Activated CD8-positive, alpha-beta memory T cell treated with anti-CD3 and anti-CD28 coated beads, Interleukin-2, amount 10 ng/mL, durations not matched to agents 7 days and 5 days (primary cell): ENCODE measurements at places on chromosomes 11 and 22. TPM values are rescaled to one million over a fixed set of nuclear protein-coding genes. Genes with fewer than 3 reads are reported as not detected.

- DNase-seq = peak; percentile 75
These were observed 18.8 kb downstream of the PRPF19 start for GRCh38 chr11:60887556-60887955.

Gene CCDC73
- total RNA-seq = not detected

Gene MIAT
- total RNA-seq = 66.5 TPM

Gene TMPRSS13
- 2.0 TPM for total RNA-seq

Gene TEX54
- not detected for total RNA-seq

GRCh38 chr22:49734390-49734789 lies 93.3 kb downstream of the BRD1 start:
- no peak for DNase-seq

- DNase-seq = no peak
These were observed 91.2 kb upstream of the CD44 start for GRCh38 chr11:35047769-35048168.

- no peak for DNase-seq
These were observed 121.9 kb upstream of the HSD17B12 start for GRCh38 chr11:43558556-43559127.

DNA sequence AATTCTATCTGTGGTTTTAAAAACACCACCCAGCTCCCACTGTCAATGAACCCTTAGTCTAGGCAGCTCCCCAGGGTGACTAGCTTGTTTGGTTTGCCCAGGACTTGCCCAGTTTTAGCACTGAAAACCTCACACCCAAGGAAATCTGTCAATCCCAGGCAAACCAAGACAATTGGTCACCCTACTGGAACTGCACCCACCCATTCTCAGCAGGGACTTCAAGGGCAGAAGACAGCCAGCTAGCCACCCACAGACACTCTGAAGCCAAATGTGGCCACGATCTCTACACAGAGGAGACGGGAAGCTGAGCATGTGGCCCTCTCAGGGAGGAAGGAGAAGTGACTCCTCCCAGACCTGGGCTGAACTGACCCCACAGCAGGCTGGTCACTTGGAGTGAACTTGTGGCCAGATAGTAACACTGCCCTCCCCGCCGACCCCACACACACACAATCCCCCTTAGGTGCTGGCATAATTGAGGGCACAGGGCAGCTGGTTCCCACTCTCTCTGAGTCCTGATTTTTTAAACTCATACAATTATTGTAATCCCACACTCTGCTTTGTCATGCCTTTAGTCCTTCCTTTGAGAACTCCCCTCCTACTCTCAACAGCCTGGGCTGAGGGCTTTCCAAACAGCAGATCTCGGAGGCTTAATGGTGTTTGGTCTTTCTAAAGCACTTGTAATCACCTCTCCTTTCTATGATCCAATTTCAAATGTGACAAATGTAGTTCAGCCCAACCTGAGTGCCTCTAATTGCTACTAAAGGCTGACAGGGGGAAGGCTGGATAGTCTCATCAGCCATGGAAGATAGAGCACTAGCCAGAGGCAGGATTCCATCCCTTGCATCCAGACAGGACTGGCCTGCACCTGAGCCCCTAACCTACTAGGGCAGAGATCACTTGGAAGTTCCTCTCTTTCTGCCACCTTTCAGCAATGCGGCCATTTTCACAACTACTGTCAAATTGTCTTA lies 74.7 kb upstream of the DRD2 start:
- no peak for DNase-seq

GRCh38 chr11:34464591-34465051 lies 25.9 kb downstream of the CAT start:
- DNase-seq = no peak

GRCh38 chr22:48491451-48491941 lies 1336.2 kb downstream of the BRD1 start:
- no peak for DNase-seq

Gene SAA4
- total RNA-seq = not detected

Gene OR8G1
- not detected for total RNA-seq

DNA sequence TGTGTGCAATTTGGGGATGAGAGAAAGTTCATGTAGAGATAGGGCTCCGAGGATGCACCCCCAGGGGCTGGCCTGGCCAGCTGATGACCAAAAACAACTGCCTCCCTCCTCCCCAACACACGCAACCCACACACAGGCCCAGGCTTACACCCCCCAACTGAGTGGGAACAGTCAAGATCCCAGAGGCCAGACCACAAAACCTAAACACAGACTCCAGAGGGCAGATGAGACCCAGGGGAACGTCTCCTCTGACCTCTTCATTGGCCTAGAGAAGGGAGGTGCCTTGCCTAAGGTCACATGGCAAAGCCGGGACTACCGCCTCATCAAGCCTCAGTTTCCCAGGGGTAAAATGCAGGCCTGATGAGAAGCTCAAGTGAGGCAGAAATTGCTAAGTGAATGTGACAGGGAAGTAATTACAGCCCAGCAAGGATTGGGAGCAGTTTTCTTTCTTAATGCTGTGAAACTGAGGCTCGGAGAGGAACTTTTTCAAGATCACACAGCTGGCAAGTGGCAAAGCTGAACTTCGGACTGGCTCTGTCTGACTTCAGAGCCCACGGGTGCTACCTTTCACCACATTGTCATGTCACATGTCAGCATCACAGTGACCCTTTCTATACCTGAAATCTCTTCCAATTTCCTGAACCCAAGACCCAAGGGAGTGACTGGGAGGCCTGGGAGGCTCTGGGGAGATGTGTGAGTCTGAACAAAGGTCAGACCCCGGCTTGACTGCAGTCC lies 69.9 kb upstream of the WNT11 start:
- no peak for DNase-seq

Gene DKK3
- not detected for total RNA-seq

- DNase-seq = no peak
These were observed 62.2 kb upstream of the SOX6 start for GRCh38 chr11:16418428-16419097.

DNA sequence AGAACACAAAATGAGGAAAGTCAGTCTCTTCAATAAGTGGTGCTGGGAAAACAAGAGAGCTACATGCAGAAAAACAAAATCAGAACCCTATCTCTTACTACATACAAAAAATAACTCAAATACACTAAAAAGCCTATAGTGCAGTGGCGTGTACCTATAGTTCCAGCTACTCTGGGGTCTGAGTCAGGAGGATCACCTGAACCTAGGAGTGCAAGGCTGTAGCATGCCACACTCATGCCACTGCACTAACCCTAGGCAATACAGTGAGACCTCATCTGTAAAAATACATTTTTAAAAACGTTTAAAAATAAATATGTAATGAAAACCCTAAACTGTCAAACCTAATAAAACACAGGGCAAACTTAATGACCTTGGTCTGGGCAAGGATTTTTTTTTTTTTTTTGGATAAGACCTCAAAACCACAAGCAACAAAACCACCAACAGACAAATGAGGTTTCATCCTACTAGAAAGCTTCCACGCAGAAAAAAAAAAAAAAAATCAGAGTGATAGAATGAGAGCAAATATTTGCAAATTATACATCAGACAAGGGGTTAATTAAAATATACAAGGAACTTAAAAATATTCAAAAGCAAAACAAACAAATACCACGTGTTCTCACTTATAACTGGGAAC lies 35.2 kb downstream of the XKR3 start:
- no peak for DNase-seq

DNA sequence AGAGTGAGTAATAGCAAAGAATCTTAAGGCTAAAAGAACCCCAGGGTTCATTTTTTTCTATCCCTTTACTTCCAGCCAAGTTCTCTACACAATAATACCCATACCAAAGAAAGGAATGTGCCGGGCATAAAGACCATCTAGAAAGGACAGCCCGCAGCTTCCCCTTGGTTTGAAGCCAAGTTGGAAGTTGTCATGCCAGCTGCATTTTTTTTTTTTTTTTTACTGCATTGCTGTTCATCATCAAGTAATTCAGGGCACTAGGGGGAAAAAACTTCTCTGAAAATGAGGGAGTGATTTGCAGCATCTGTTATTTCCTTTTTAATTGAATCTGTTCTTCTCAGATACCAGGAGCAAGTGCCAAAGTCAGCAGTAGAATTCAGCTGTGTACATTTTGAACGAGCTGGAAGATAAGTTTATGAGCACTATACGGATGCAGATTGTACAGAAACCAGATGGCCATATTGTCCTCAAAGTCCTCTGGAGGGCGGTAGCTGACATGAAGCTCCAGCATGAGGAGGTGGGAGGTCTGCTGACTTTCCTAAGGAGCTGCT lies 56.4 kb downstream of the UBASH3B start:
- DNase-seq = no peak

GRCh38 chr11:72410956-72411355 lies 23.4 kb downstream of the CLPB start:
- no peak for DNase-seq

GRCh38 chr11:130416906-130417305 lies 11.5 kb downstream of the ADAMTS8 start:
- DNase-seq = no peak

DNA sequence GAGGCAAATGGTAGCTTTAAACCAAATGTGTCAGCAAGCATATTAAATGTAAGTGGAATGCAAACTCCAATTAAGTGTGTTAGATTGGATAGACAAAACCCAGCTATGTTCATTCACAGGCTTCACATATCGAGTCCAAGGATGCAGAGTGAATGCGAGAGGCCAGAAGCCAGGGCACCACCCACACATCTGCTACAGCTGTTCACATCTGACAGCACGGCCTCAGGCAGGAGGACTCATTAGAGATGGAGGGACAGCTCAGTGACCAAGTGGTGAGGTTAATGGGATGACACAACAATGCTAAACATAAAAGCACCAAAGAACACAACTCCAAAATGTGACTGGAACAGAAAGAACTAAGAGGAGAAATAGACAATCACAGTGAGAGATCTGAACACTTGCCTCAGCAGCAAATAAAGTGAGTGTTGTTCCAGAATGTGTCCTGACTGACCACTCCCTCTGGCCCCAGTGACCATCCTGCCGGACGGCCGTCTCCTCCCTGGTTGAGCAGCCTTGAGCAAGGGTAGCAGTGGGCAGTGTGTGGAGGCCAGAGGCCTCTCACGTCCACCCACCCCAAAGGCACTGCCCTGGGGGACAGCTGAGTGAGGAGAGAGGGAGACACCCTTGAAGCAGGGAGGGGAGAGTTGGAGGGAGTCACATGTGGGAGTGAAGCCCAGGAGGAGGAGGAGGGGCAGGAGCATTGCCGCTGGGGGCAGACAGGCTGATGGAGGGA lies 23.8 kb downstream of the ALG12 start:
- DNase-seq = no peak

DNA sequence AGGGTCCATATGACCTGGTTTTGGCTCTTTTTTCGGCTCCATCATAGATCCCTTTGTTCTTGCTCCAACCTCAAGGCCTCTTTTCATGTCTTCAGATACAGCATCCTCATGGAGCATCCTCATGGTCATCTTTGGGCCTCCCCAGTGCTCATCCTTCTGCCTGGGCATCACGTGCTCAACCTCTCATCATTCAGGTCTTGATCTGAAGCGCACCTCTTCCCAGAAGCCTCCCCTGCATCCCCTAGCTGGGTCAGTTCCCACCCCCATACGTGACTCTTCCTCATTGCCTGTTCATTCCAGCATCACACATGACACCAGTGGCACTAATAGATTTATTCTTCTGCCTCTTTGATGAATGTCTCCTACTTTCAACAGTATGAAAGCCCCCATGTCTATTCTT lies 192.2 kb downstream of the MIAT start:
- peak; percentile 16 for DNase-seq
